ENCODE measurements at places on chromosomes 11 and 22.

DNA sequence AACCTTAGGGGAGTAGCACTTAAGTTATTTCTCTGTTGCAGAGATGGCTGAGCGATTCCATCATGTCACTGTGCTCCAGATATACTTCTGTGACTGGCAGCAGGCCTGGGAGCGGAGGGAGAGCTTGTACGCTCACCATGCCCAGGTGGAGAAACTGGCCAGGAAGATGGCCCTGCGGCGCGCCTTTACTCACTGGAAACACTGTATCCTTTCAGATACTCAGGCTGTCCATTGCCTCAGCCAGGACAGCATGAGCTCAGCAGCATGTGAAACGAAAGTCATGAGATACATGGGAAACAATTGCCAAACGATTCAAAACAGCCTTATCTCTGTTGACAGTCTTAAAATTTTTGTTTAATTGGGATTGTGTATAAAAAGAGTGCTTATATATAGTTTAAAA is 78.9 kb downstream of the SFI1 start:
- no peak for DNase-seq

- DNase-seq, result no peak
Observed at GRCh38 chr22:45638197-45638596, 33.4 kb upstream of the ATXN10 start.

DNA sequence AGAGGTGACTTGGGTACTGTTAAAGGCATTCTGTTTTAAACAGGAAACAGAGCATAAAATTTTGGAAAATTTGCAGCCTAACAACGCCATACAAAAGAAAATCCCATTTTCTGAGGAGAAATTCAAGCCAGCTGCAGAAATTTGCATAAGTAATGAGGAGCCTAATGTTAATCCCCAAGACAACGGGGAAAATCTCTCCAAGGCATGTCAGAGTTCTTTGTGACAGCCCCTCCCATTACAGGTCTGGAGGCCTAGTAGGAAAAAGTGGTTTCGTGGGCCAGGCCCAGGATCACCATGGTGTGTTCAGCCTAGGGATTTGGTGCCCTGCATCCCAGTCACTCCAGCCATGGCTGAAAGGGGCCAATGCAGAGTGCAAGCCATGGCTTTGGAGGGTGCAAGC is 1333.1 kb upstream of the TENM4 start:
- no peak for DNase-seq

GRCh38 chr11:84853841-84854497 is 773.2 kb downstream of the DLG2 start:
- no peak for DNase-seq

- DNase-seq, result no peak
Observed at GRCh38 chr11:68338051-68338780, 25.8 kb downstream of the LRP5 start.

- DNase-seq, result no peak
Observed at GRCh38 chr22:45227645-45228400, 12.9 kb downstream of the KIAA0930 start.

DNA sequence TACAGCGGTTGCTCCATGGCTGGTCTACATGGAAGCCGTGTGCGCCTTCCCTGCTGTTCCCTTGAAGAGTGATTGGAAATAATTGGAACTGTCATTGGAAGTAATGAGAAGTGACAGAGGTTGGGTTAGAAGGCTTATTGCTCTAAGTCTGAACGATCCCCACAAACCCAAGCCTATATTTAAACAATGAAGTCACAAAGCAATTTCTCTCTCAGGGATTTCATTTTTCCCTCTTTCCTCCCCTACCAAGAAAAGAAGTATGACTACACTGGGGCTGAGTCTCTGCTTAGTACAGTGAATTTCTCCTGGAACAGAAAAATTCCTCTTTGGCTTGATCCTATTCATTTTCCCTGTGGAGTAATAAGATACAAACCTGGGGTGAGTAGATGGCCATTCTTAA is 7.8 kb downstream of the CLMP start:
- DNase-seq, result no peak

GRCh38 chr11:45850446-45850845 is 3.2 kb downstream of the CRY2 start:
- no peak for DNase-seq

DNA sequence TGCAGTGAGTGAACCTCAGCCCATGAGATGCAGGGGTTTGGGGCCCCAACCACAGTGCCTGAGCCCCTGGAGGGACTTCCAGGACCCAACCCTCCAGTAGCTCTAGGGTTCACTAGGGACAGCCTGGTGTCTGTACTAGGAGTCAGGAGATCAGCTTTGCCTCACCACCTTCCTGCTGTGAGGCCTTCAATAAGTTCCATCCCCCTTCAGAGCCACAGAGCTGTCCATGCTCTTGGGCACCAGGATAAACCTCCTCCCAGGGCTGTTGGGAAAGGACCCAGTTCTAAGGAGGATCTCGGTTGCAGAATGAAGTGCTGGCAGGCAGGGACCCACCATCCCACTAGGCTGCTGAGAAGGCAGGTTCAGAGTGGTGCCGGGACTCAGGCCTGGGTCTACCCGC is 9.7 kb downstream of the ARHGEF17 start:
- no peak for DNase-seq

DNA sequence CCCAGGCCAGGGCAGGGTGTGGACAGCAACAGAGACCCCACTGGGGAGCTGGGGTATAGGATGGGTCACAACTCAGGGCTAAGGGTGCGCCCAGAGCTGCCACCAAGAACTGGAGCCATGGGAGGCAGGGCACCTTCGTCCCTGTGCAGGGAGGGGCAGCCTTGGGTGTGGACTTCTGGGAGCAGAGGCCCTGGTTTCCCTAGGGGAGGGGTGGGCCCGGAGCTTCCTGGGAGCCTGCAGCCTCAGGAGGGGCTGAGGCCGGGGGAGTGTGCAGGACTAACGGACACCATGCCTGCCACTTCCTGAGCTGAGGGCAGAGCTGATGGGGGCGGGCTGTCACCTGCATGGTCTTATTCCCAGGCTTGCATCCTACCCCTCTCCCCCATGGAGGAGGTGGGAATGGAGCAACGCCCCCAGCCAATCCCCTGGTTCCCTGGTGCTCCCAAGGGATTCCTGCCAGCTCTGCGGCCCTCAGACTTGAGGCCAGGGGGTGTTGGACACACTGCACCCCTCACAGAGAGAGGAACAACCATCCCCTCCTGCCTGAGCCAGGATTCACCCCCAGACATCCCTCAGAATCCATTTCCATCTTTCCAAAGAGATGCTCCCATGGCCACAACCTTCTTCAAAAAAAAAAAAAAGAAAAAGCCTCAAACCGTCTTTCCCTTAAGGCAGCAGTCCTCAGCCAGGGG is 225.7 kb downstream of the CTTN start:
- DNase-seq, result no peak

DNA sequence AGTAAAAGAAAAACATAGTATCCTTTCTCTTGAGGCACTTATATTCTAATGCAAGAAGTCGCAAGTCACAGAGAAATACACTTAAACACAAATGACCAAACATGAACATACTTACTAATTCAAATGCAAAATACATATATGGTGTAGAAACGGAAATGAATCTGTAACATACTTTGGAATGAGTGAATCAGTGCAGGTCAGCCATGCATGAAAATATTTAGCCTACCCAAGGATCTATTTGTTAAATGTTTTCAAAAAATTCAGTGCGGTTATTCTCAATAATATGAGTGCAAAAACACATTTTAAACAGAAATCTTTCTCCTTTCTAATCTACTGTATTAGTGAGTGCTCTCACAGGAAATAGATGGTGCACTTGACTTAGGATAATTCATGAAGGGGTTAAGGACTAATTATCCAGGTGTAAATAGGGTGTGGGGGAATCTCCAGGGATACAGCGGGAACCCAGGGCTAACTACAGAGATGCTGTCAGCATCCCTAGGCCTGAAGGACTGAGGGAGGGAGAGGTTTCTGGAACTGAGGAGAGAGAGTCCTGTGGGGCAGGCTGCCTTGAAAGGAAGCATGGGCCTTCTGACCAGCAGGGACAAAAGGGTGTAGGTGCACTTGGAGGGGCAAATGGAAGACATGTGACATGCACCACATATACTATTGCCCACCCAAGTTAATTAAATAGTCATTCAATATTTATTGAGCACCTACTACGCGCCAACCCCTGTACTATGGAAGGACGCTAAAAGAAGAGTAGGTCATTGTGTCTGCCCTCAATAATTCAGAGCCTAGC is 139.2 kb downstream of the MAML2 start:
- no peak for DNase-seq

DNA sequence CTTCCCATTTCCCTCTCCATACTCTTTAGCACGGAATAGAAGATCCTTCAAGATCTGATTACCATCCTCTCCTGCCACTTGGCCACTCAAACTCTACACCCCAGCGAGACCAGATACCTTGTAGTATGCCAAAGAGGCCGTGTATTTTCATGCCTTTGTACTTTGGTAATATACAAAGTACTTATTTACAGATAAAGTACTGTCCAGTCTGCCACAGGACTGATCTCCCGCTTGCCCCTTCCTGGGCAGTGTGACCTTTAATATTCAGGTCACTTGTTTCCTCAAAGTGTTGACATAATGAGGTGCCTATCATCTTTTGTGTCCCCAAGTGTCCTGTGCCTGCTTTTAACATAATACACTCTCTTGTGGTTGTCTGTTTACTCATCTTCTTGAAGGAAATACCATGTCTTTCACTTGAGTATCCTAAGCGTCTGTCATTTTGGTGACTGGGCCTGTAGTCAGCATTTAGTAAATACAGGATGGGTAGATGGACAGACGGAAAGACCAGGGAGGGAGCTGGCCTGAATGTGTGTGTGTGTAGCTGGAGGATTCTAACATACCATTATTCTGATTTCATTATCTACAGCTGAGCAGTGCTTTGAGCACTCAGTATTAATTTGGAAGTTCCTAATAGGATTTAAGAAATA is 137.4 kb downstream of the NAV2 start:
- no peak for DNase-seq

DNA sequence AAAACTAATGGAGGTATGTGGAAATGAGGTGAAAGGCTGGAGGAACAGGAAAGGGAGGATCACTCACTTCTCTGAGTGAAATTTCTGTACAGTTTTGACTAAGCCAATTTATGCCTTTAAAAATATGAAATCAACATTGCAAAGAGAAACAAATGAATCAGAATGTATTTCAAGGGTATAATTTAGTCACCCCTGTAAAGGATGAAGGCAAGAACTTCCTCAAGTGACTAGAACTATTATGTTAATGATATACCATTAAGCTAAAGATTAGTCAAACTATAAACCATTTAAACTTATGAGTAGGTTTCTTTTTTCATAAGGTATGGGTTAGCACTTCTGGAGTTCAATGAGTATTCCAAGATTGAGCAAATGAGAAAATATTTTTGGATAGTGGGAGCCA is 184.5 kb upstream of the CHORDC1 start:
- no peak for DNase-seq

DNA sequence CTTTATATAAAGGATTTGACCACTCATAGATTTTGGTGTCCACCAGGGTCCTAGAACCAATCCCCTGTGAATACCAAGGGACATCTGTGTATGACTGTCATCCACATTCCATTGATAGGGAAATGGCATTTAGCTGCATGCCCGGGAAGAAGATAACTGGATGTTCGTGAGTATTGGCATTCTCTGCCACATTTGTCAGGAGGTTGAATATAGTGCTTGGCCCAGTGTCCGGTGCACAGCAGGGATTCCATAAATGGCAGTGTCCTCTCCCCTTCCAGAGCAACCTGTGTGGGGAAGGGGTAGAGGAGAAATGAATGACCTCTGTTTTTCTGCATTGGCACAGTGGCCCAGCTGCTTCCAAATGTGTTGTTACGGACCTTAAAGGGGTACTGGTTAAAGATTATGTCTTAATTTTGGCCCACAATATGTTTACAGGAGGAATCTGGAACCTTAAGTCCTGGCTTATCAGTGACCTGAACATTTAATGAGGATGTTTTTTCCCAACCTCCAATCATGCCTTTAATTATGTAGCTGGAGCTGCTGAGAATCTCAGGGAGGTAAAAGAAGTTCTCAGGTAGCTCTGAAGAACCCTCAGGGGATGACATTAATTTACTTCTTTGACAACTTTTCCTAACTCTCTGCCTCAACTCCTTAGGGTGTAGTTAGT is 33.6 kb upstream of the OR4B1 start:
- no peak for DNase-seq

- DNase-seq, result no peak
Observed at GRCh38 chr11:115958089-115959000, 454.1 kb upstream of the CADM1 start.

DNA sequence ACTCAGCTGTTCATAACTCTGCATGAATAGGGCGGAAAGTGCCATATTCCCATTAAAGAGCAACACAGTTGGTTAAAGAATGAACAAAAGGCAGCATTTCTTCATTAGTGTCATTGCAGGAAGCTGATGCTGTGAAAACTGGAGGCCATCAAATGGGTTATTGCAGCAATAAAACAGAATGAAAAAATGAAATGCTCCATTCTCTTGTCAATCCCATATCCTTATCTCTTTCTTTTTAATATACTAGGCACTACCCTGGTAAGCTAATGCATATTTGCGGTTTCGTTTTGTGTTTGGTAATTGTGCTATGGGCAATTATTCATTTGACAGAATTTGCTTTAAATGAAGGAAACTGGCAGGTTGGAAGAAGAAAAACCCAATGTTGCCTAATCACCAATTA is 25.3 kb downstream of the C11orf71 start:
- no peak for DNase-seq

GRCh38 chr22:47776329-47776728 is 1013.9 kb downstream of the TBC1D22A start:
- peak; percentile 26 for DNase-seq

GRCh38 chr11:38791346-38791961 is 2193.4 kb upstream of the RAG2 start:
- peak; percentile 60 for DNase-seq

- DNase-seq, result peak; percentile 77
Observed at GRCh38 chr11:121451178-121451985, 732 bp upstream of the SORL1 start.

DNA sequence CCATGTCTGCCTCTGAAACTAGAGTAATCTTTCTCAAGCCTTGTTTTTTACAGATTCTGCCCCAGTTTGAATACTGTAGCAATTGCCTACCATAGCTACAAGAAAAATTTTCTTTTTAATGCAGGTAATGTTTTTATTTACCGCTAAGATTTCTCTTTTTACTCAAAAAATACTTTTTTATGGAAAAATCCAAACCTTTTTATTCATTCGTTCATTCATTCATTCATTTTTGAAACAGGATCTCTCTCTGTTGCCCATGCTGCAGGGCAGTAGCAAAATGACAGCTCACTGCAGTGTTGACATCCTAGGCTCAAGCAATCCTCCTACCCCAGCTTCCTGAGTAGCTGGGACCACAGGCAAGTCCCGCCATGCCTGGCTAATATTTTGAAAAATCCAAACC is 2.7 kb upstream of the CPT1A start:
- no peak for DNase-seq

DNA sequence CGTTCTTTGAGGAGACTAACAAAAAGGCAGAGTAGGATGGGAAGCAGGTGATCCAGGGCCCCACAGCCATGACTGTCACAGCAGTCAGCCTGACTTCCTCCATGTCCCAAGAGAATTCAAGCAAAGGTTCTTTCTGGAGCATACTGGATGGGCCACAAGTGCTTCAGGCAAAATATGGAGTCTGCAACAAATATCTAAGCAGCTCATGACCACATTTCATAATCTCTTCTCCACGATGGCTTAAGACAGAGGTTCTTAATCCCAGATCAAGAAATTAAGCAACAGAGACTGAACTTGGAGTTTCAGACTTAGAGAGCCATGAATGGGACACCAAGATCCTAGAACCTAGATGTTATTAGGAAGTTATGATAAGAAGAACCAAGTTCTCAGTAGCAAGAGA is 31.6 kb downstream of the GUCY1A2 start:
- no peak for DNase-seq

GRCh38 chr11:3220521-3221407 is 2.2 kb upstream of the MRGPRG start:
- no peak for DNase-seq

- no peak for DNase-seq
Observed at GRCh38 chr11:1359556-1359955, 30.2 kb upstream of the BRSK2 start.

GRCh38 chr22:37470087-37470445 is 16.1 kb downstream of the MFNG start:
- DNase-seq, result no peak

All from activated CD4-positive, alpha-beta T cell treated with anti-CD3 and anti-CD28 coated beads, Interleukin-2, amount 10 ng/mL, durations not matched to agents 24 days and 14 days (primary cell).